Activated CD4-positive, alpha-beta memory T cell treated with anti-CD3 and anti-CD28 coated beads for 36 hours (primary cell): ENCODE measurements at places on chromosomes 2 and 18.

DNA sequence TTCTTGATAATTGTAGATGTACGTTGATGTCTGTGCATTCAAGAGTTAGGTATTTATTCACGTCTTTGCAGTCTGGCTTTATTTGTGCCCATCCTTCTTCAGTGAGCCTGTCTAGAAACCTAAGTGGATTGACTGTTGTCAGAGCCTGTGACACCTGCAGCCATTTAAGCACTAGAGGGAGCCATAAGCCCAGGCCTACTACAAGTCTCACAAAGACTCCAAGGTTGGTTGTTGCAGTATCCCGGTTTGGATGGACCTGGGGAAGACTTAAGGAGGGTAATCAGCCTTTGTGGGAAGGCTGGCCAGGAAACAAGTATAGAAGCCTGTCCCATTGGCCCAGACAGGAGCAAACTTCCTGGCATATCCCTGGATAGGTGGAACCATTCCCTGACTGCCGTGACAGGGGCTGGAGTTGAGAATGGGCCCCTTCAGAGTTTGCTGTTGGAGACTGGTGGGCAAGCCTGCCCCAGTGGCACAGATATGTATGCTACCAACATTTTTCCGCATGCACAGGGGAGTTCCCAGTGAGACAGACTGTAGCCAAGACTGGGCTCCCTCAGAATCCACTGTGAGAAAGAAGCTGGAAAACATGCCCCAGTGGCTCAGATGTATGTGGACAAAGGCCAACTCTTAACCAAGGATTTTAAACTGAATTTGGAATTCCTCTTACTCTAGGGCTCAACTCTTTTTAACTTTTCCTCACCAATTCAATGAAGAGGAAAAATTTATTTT, 9.3 kb upstream of the LRRC30 start:
- DNase-seq = peak; percentile 12

DNA sequence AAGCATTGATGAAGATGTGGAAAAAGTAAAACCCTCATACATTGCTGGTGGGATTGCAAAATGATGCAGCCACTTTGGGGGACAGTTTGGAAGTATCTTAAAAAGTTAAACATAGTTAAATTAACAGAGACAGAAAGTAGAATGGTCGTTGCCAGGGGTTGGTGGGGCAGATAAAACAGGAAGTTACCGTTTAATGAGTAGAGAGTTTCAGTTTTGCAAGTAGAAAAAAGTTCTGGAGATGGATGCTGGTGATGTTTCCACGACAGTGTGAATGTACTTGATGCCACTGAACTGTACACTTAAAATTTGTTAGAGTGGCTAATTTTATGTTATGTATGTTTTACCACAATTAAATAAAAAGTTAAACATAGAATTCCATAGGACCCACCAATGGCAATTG, 44.5 kb upstream of the EGR4 start:
- DNase-seq = no peak

DNA sequence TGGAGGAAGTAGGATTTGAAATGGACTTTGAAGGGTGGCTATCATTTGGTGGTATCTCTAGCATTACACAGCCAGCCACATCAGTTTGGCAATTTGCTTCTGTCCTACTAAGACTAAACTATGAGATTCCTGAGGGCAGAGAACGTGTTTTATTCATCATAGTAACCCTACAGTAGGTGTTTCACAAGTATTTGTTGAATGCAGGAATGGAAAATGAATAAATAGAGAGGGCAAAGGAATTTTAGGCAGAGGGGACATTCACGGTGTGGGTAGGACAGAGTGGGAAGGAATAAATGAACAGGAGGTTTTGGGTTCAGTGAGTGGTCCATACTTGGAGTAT, 15.7 kb upstream of the GPR39 start:
- DNase-seq = no peak

GRCh38 chr2:129004485-129004884, 685.8 kb upstream of the HS6ST1 start:
- DNase-seq = no peak

- peak; percentile 59 for DNase-seq
These were observed 14.1 kb downstream of the MSGN1 start for GRCh38 chr2:17830053-17831034.

- DNase-seq = peak; percentile 64
These were observed 1.3 kb downstream of the INPP4A start for GRCh38 chr2:98445683-98446581.

- DNase-seq = peak; percentile 63
These were observed 108.3 kb downstream of the SMAD7 start for GRCh38 chr18:48842259-48843061.

GRCh38 chr2:205405752-205406151, 276.5 kb upstream of the NRP2 start:
- no peak for DNase-seq

- no peak for DNase-seq
These were observed 61.3 kb downstream of the TSN start for GRCh38 chr2:121816797-121817196.

DNA sequence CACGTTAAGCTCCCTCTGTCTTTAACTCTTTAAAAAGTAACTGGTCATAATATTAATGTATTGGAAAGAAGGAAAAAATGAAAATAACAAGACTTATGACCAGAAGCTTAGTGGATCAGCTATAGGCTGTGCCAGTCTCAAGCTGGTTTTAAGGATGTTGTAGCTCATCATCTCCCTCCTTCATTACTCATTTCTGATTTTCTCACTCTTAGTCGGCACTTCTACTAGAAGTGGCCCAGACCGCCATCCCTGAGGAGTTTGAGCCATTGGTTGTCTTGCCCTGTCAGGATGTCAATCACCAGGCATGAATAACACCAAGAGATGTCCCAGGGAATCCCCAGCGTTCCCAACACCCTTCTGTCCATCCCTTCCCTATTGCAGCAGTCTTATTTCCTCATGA, 151.5 kb downstream of the ASXL3 start:
- no peak for DNase-seq

GRCh38 chr2:105127289-105127915, 89.5 kb downstream of the MRPS9 start:
- peak; percentile 22 for DNase-seq

DNA sequence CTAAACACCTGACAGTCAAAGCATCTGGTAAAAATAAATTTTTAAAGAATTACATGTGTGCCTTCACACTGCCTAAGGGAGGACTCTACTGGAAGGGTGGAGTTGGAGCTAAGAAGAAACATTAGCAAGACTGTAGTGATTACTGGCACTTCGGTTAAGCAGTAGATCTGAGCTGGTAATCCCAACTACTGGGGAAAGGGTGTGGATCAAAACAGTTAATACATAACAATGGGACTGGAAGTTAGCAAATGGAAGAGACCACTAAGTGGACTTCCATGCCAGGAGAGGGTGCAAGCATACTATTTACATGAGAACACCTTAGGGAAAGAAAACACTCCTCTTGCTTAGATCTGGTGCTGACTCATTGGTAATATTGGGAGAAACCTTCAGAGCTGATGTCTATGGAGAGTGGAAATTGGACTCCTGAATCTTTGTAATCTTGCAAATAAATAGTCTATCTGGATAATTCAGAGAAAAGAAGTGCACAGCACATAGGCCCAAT, 519.6 kb upstream of the LINC00305 start:
- no peak for DNase-seq

- no peak for DNase-seq
These were observed 1092.3 kb downstream of the BCL11A start for GRCh38 chr2:59461127-59461526.

GRCh38 chr2:98515250-98515991, 70.8 kb downstream of the INPP4A start:
- peak; percentile 24 for DNase-seq

GRCh38 chr2:52070665-52071064, 1038.7 kb upstream of the NRXN1 start:
- no peak for DNase-seq

- no peak for DNase-seq
These were observed 43.7 kb downstream of the SH3BP4 start for GRCh38 chr2:234995332-234996068.

- no peak for DNase-seq
These were observed 80.5 kb upstream of the FRZB start for GRCh38 chr2:182946958-182947369.
